ENCODE measurements at places on chromosomes 12 and 14.

DNA sequence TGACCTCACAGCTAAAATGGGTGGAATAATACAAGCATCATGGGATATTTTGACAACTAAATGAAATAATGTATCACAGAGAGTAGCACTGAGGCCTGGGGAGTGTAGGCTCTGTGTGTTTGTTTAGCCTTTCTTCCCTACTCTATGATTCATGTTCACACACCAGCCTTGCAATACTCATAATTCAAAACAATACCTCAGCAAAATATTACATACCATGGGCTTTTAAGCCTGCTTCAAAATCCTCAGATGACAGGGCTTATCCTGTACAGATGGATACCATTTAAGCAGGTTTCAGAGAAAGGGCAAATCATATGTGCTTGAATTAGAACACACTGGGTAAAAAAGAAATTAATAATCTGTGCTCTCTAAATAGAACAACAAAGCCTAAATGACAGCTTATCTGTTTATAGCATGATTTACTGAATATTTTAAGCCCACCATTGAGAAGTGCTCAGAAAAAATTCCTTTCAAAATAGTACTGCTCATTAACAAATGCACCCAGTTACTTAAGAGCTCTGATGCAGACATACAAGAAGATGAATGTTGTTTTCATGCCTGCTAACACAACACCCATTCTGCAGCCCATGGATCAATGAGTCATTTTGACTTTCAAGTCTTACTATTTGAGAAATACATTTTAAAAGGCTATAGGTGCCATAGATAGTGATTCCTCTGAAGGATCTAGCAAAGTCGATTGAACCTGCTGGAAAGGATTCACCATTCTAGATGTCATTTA, 84.9 kb upstream of the ADAMTS20 start:
- DNase-seq, result no peak

DNA sequence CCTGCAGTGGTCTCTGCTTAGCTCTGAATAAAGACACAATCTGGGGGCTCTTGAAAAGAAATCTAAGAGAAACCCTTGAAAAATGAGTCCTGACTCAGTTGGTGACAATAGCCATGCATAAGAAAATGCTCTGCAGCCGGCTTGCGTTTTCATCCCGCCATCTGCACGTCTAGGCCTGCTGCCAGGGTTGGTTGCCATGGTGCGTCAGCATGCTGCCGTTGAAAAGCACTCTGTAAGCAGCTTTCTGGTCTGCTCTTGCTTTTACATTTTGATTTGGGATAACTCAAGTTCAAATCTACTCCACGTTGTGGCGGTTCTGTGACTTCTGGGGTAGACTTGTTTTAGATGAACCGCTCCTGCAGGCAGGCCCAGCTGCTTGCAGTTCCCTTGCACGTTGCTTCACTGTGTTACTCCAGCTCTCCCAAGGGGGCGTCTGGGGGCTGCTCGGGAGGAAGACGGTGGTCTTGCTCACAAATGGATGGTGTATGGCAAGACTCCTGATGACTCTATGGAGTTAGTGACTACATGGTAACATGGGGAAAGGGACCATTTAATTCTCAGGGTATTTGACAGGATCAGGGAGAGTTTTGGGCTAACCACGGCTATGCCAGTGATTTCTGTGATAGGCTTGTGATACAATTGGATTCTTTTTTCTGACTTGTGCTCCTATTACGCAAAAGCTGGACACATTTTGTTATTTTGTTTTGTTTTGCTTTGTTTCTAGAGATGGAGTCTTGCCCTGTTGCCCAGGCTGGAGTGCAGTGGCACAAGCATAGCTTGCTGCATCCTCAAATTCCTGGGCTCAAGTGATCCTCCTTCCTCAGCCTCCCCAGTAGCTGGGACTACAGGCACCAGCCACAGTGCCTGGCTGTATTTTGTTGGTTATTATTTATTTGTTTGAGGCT, 15.8 kb downstream of the WNT5B start:
- no peak for DNase-seq

GRCh38 chr12:122089077-122089476, 10.5 kb downstream of the MLXIP start:
- no peak for DNase-seq

GRCh38 chr12:41910578-41911320, 233.9 kb downstream of the GXYLT1 start:
- DNase-seq, result no peak

DNA sequence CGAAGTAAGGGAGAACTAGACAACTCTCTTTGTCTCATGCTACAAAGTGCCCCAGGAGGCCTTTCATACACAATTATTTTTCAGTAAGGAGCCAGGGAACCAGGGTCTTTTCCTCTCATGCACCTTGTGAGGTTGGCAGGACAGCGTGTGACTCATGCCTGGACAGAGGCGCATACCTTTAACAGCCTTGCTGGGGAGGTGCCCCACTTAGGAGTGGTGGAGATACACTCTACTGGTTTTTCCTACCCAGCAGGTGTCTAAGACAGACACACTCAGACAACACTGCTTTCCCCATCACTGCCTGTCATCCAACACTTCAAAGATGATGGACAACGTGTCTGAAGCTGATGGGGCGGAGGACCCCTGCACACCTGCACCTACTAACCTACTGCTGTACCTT, 49.1 kb downstream of the B4GALNT3 start:
- DNase-seq, result no peak

DNA sequence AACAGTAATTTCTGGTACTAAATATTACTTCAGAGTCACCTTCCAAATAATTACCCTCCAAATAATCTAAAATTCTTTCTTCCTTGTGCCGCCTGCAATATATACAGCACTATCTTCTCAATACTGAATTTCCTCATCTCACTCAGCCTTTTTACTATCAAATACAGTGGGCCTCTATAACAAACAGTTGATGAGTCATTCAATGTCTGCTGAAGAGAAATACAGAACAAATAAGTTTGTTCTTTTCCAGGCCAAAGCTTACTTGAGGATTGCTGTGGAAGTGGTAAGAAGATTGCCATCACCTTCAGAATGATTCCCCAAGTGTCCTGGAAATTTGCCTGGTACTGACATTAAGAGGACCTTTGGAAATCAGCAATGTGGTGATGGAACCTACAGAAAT, 218.2 kb upstream of the ARHGAP5 start:
- DNase-seq, result no peak

GRCh38 chr12:70609739-70610491, 27.3 kb downstream of the PTPRB start:
- no peak for DNase-seq
